ELR (cell line): ENCODE measurements at places on chromosomes 12 and 14.

DNA sequence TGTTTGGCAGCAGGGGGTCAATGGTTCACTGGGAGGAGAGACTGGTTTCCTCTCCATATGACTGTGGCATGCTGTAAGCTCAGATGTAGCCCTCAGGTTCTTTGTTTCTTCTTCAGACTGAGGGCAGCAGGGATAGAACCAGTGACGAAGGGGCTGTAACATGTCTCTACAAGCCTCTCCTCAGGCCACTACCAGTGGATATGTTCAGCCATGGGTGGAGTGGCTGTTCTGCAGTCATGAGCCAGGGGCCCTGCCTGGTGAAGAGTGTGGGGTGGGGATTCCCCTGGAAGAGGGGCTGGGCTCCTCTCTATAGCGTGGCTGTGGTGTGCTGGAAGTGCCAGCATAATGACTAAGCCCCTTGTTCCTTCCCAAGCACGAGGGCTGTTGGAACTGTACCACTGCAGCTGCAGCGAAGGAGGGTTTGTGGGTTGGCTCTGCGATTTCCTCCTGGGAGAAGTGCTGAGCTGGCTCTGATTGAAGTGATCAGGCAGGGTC, 55.8 kb downstream of the CMAS start:
- peak; percentile 78 for DNase-seq

- DNase-seq: no peak
These were observed 39.5 kb downstream of the FOXN3 start for GRCh38 chr14:89377544-89377943.

DNA sequence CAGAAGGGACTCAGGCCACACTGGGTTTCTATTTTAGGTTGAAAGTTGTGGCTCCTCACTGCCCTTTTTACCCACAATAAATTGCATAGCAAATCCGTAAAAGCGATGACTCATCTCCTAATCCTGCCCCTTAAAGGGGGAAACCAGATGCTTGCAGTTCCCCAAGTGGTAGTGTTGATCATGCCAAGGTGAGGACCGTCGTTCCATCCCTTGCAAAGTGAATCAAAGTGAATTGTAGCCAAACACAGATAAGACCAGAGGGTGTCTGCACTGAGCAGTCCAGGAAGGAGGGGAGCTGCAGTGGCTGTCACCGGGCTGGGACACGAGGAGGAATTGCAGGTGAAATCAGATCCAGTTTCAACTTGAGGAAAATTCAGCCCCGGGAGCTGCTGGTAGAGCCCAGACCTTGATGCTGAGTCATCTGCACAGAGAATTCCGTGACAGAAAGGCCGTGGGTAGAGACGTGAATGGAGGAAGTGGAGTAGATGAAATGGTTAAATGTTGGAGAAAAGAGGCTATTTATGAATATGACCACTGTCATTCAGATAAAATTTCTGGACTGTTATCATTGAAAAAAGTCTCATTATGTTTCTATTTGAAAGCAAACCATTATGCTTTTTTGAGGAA, 44.2 kb upstream of the MMP17 start:
- DNase-seq: peak; percentile 90

- no peak for DNase-seq
These were observed 4.9 kb downstream of the TEX52 start for GRCh38 chr12:2851931-2852330.

GRCh38 chr14:45201905-45202304, 51.1 kb downstream of the MIS18BP1 start:
- peak; percentile 39 for DNase-seq

DNA sequence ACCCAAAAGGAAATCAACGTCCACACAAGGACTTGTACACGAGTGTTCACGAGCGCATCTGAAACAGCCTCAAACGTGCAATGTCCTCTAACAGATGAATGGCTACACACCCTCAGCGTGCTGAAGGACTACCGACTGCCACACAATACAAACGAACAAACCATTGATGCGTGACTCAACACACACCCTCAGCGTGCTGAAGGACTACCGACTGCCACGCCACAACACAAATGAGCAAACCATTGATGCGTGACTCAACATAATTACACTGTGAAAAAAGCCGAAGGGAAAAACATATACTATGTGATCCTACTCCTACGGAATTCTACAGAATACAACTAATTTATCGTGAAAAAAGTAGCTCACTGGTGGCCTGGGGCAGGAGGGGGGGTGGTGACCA, 25.1 kb upstream of the BTBD6 start:
- no peak for DNase-seq

- peak; percentile 65 for DNase-seq
These were observed 19.1 kb downstream of the RPAP3 start for GRCh38 chr12:47686645-47687240.

DNA sequence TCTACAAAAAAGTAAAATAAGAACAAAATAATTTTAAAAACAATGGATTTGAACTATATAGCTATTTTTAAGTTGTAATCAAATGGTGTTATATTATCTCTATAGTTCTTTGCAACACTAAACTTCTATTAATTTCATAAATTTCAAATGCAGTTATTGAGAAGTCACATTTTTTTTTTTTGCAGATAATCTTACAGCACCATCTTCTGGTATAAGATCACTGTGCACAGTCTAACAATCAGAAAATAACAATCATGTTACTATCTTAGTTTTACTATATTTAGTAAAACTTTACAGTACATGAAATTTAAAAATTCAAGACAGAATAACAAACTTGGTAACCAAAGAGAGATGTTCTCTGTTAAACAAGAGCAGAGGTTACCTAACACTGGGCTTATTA, 40.6 kb downstream of the GXYLT1 start:
- no peak for DNase-seq

DNA sequence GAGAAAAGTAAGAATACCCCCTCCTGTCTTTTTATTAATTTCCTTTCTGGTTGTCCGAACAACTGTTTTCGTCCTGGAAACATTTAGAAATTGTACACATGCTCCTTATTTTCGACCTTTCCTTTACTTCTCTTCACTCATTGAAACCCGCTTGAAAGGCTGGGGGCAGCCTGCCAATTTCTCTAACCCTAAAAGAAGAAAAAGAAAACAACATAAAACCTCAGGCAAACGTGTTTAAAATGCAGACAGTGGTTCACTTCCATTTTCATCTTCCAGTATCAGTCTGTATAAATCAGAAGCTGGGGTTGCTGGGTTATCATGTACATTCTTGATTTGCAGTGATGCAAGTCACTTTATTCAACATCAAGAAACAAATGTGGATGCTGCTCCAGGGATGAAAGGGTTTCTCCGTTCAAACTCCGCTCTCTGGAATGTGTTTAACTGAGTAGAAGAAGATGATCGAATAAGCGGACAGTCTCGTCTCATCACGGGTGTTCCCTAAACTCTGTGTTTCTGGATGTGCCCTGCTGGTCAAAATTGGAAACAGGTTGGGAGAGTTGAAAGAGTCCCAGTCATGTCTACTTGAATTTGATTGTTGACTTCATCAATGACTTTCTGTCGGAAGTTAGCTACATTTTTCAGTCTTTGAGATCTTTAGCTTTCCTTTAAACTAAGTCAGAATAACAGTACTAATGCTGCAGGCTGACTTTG, 1042.2 kb downstream of the BCL11B start:
- DNase-seq: no peak

- no peak for DNase-seq
These were observed 2.1 kb upstream of the PTPN6 start for GRCh38 chr12:6948873-6949594.

DNA sequence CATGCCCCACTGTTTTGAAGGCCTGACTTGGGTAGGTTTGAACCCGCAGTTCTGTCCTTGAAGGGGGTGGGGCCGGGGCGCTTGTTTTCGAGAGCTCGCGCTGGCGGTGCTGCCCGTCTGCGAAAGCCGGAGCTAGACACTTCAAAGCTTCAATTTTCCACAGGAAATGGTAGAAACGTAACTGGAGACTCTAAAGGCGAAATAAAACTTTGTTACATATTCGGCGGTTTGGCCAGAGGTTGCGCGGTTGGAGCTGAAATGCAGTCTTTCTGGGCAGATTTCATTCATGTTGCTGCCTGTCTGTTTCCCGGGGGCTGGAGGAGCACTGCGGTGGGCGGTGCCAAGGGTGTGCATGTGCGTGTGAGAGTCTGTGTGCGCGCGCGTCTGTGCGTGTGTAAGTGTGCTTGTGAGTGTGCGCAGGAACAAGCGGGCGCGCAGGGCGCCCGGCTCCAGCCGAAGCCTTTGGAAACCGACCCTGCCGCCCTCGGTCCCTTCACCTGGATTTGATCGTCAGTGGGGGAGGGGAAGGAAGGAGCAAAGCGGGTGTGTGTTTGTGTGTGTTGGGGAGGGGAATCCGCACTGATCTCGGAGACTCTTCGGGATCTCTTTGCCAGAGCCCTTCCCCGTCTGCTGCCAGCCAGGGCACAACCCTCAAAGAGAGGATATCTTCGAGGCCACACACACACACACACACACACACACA, 227.7 kb upstream of the CRY1 start:
- peak; percentile 49 for DNase-seq

GRCh38 chr12:47785036-47785886, 12.2 kb downstream of the SLC48A1 start:
- no peak for DNase-seq

GRCh38 chr12:53265783-53266182, 2.3 kb upstream of the ESPL1 start:
- peak; percentile 58 for DNase-seq

DNA sequence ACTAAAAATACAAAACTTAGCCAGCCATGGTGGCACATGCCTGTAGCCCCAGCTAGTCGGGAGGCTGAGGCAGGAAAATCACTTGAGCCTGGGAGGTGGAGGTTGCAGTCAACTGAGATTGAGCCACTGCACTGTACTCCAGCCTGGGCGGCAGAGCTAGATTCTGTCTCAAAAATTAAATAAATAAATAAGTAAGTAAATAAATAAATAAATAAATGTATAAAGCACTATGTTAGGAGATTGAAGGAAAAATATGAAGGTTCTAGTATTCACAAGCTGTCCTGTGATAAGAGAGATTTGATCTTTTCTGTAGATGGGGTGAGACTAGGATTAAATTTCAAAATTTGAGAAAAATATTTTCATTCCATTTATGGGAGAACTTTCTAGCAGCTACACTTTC, 5.7 kb downstream of the DNAJC22 start:
- DNase-seq: no peak

- no peak for DNase-seq
These were observed 467.0 kb downstream of the LRIG3 start for GRCh38 chr12:58453306-58453705.

DNA sequence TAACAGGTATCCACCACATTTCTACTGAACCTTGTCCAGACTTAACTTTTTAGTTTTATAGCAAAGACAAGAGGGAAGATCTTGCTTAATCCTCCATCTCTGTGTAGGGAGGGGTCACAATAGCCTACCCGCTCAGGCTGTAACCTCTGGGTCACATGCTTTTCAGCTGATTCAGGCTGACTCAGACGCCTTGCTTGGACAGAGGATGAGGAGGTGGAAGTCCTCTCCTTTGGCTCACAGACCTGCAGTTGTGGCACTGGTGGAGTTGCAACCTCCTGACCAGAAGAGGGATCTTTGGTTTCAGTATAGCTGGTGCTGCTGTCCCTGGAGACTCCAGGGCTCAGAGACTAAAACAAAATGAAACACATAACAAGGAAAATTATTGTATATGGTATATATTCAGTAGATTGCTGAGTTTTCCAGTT, 16.2 kb downstream of the ACIN1 start:
- peak; percentile 98 for DNase-seq

GRCh38 chr14:30737916-30738315, 115.8 kb downstream of the SCFD1 start:
- DNase-seq: no peak

GRCh38 chr12:91914701-91915100, 230.9 kb downstream of the BTG1 start:
- DNase-seq: no peak

- DNase-seq: peak; percentile 57
These were observed 627 bp downstream of the HOXC8 start for GRCh38 chr12:54009171-54010052.

- DNase-seq: no peak
These were observed 150.6 kb downstream of the BCAT1 start for GRCh38 chr12:24798335-24798734.

GRCh38 chr12:57135527-57136326, 7.4 kb downstream of the LRP1 start:
- DNase-seq: no peak

- no peak for DNase-seq
These were observed 96.9 kb downstream of the NPAS3 start for GRCh38 chr14:33035416-33036194.
